ENCODE measurements at places on chromosomes 7 and 10. TPM values are rescaled to one million over a fixed set of nuclear protein-coding genes. Genes with fewer than 3 reads are reported as not detected.

GRCh38 chr7:130491841-130492522, at the start of gene MEST:
Gene MEST, plus strand, starts transcription at chr7:130492085. Its CDS starts 229 bp downstream, at chr7:130492314.
- H3K4me1 ChIP-seq = peaks cover 13% of the 10 kb centered on the region
- peaks cover 2% of the 10 kb centered on the region for H3K36me3 ChIP-seq
- H3K27ac ChIP-seq = no peak within 1 kb of the TSS
- peaks cover 8% of the 10 kb centered on the region for H3K27me3 ChIP-seq

DNA sequence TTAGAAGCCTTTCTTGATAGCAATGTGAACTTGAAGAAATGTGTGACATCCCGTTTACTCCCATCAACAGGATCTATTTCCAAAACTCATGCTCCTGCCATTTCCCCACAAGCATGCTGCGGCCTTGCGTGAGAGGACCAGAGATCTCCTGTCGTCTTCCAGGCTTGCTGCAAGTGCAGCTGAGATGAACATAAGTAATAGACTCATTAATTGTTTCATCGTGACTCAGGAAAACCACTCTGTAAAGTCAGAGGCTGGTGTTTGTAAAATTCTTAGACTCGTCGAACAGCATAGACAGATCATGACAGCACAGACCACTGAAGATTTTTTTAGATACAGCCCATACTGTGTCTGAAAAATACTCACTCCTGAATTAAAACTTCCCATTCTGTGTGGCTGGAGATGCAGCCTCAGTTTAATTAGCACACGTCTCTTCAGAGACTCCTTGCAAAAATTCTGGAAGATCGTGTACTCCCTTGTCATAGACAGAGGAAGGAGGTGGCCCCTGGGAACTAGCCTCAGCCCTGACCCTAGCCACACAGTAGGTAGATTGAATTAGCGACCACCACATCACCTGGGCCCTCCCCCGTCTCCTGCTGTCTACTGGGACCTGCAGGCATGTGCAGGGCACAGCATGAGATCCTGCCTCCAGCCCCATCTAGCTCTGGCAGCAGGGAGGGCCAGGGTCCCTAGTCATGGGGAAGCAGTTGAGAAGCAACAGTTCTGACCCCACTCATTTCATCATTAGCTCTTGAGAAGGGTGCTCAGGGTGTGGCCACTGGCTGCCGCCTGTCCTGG, 226.0 kb downstream of the CELF2 start:
- no peak overlapping the region for H3K4me3 ChIP-seq
- no peak for DNase-seq
- H3K4me1 ChIP-seq = peaks cover 7% of the 10 kb centered on the region
- no peaks in the 10 kb centered on the region for H3K36me3 ChIP-seq

- H3K27me3 ChIP-seq = no peaks in the 10 kb centered on the region
- no peak overlapping the region for H3K4me3 ChIP-seq
- no peak overlapping the region for H3K27ac ChIP-seq
- no peak for DNase-seq
- H3K4me1 ChIP-seq = peaks cover 16% of the 10 kb centered on the region
- no peaks in the 10 kb centered on the region for H3K36me3 ChIP-seq
These were observed 10.4 kb upstream of the ATXN7L1 start for GRCh38 chr7:105886776-105887175.

- peak overlapping the region; percentile 65 for H3K4me3 ChIP-seq
- H3K27ac ChIP-seq = no peak overlapping the region
- H3K4me1 ChIP-seq = no peaks in the 10 kb centered on the region
- no peaks in the 10 kb centered on the region for H3K36me3 ChIP-seq
These were observed 982 bp downstream of the COBL start for GRCh38 chr7:51315393-51316261.

The EDRF1 gene
- total RNA-seq = 16.8 TPM

The SPDYE5 gene
- not detected for total RNA-seq

The GPR15LG gene
- not detected for total RNA-seq

The SPDYE9 gene
- not detected for total RNA-seq

The TAS2R41 gene
- not detected for total RNA-seq

Measured in cardiac muscle cell (in vitro differentiated cells and primary cell).